Endothelial cell (in vitro differentiated cells): ENCODE measurements at places on chromosomes 7 and 10. TPM values are rescaled to one million over a fixed set of nuclear protein-coding genes. Genes with fewer than 3 reads are reported as not detected.

DNA sequence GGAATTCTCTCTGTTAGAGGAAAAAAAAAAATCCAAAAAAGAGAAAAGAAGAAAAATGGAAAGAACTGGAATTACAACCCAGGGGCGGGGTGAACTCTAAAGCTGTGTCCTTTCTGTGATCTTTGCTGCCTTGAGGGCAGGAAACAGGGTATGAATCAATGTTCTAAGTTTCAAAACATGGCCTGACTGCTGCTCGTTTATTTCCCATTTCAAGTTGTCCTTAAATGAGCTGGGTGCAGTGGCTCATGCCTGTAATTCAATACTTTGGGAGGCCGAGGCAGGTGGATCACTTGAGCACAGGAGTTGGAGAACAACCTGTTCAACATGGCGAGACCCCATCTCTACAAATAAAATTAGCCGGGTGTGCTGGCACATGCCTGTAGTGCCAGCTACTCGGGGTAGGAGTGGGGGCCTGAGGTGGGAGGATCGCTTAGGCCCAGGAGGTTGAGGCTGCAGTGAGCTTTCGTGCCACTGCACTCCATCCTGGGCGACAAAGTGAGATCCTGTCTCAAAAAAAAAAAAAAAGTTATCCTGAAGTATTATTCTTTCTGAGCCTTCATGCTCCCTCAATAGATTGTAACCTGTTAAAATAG is 24.7 kb upstream of the TFAM start:
- no peak for DNase-seq

The BAMBI gene
- total RNA-seq = 13.3 TPM

- peak; percentile 13 for DNase-seq
Measured at GRCh38 chr7:105885387-105886111, 9.2 kb upstream of the ATXN7L1 start.

- DNase-seq = no peak
Measured at GRCh38 chr10:127082651-127083050, 113.7 kb downstream of the INSYN2A start.

The OPN4 gene
- total RNA-seq = not detected

DNA sequence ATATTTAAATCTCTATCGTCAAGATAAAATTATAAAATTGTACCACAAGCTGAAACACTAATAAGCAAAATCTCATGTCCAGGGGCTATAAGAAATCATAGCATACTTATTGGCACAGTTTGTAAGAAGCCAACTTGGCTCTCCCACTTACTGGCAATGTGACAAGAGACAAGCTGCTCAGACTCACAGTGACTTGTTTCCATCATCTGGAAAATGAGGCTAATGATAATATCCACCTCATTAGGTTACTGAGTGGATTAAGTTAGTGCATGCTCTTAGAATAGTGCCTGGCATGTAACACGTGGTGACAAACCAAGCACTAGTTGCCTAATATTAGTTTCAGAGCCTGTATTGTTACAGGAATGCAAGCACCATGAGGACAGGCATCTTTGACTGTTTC is 234.4 kb downstream of the GLI3 start:
- DNase-seq = no peak

The ACTR3C gene
- 0.87 TPM for total RNA-seq

DNA sequence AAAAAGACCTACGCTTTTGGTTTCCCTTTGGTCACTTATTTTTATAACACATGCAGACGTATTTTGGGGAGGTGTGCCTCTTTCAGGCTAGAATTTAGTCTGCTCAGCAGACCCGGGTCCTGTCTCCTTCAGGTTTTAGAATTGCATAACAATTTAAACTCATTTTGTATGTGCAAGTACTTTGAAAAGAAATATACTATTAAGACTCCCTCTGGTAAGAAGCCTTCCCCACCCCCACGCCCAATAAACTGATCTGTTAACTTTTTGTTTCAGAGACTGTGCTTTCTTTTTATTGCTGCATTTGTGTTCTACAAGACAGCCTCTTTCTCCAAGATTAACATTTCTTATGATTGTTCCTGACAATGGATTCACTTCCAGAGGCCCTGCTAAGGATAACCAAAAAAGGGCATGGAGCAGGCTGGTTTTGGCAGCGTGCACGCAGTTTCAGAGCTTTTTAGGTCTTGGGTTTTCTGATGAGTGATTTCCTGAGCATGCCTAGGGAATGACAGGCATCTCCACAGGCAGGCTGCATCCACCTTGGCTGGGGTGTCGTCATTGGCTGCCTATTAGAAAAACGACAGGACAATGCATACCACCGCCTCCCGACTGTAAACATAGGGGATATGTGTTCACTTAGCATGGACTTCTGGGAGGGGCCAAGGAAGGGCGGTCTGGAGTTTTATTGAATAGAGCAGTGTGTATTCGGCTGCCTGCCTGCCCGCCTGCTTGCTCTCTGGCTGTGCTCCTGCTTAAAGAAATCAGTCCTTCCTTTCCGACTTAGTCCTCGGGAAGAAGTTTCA is at the start of gene CALD1:
Gene CALD1, plus strand, starts transcription at position 694 of the 800 bp plus-strand sequence. CDS start 88,100 bp downstream, outside the sequence.
- DNase-seq = peak; percentile 80

The PLXNA4 gene
- total RNA-seq = 3.5 TPM

DNA sequence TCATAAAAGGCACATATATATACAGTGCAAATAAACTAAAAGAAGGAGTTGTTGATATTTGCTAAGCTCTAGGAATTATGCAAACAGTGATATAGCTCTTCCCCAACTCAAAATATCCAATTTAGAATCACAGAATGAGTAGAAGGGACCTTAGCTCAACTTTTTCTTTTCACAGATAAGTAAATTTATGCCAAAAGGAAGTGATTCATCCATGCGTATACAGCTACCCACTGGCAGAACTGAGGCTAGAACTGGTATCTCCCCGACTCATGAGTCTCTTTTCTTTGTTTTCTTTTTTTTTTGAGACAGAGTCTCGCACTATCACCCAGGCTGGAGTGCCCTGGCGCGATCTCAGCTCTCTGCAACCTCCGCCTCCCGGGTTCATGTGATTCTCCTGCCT is 54.2 kb upstream of the SVIL start:
- DNase-seq = no peak

The EVX1 gene
- total RNA-seq = 0.51 TPM

GRCh38 chr7:82517050-82517449 is 73.5 kb upstream of the CACNA2D1 start:
- no peak for DNase-seq

The MINPP1 gene
- total RNA-seq = 39.5 TPM

DNA sequence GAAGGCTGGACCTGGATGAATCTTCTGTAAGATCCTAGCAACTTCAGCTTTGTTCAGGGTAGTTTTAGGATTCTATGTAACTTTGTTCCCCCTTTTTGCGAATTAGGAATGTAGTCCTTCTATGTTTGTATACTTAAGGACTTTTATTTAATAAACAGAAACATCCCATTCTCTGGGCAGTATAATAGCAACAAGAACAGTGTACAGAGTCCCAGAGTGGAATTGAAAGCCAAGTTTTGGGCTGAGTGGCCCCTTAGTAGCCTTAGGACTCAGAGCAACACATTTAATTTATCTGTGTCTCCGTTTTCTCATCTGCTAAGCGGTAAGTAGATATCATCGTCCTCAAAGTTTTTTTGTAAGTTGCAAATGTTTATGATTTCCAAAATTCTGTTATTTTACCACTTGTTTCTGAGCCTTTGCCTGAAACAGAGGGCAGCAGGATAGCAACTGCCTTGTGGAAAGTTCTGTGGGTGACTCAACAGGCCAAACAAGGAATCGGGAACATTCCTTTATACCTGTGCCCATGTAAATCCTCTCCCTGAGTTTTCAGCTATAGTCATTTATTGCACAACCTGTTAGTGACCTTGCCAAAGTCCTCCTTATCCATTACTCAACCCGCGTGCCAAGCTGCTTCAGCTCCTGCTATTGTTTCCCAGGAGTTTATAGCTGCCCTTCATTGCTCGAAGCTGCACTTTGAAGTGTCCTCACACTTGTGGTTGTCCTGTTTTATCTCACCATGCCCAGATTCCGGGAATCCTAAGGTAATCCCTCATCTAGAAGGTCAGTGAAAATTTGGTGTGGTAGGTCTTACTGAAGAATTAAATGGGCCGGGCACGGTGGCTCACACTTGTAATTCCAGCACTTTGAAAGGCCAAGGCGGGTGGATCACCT is 199.1 kb upstream of the AHR start:
- no peak for DNase-seq

GRCh38 chr10:78875932-78876331 is 192.8 kb upstream of the ZMIZ1 start:
- DNase-seq = no peak

The DUS4L gene
- 10.0 TPM for total RNA-seq

DNA sequence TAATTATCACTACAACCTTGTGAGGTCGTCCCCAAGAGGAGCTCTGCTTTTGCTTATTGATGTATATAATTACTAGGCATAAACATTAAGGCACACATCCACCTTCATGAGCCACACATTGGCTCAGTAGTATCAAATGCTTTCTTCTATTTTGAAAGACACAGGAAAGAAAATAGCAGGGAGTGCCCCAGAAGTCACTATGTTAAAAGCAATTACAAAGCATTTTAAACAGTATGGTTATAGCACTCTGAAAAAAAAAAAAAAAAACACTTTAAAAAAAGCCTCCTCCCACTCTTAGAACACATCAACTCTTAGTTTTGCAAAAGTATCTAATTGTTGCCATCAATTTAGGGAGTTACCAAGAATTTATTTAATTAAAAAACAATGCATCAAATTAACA is 474.2 kb downstream of the PARD3 start:
- DNase-seq = no peak

GRCh38 chr7:48274662-48275061 is 103.4 kb downstream of the ABCA13 start:
- DNase-seq = no peak

The ERVW-1 gene
- not detected for total RNA-seq

The NKX2-3 gene
- 0.82 TPM for total RNA-seq

DNA sequence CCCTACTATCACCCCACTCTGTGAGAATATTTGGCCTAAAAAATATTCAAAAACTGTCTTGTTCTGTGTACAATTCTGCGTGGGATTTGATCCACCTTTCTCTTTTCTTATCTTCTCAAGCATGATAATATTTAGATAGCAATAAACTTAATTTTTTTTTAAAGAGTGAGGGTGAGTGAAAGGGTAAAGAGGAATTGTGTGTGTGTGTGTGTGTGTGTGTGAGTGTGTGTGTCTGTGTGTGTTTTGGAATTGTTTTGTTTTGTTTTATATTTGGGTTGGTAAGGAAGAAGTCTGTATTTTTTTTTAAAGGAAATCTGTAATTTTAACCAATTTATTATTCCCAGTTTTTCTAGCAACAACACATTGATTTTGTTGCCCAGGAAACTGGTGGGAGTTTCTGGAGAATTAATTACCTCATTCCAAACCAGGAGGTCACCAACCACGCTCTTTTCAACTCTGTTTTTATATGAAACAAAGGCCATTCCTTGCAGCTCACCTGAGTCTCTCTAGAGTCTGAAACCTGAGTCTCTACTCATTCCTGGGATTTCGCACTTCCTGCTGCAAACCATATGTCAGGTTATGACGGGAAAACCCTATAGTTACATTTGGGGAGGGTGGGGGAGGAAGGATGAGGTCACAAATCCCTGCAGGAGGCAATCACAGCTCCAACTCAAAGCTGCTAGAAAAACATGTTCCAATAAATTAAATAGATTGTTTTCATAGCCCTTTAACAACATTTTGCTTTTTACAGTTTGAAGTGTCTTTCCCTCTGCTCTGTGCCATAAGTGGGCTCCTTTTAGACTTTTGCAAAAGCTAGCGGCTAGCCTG is 38.1 kb upstream of the XPNPEP1 start:
- no peak for DNase-seq

GRCh38 chr7:711922-712380 is 14.5 kb upstream of the DNAAF5 start:
- no peak for DNase-seq

DNA sequence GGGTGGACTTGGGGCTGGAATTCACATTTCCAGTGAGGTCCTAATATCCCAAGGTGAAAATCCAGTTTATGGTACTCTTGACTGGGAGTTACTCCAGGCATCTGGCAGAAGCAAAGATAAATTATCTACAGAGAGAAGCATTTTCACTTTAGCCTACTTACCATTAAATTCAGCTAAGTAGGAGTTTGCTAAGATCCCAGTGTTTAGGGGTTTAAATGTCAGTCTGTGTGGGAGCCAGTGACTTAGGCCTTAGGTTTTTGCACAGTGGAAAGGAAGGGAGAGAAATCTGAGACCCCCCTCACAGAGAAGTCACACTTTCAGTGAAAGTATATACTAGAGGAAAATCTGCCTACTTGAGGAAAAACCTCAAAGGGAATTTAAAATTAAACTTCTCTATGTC is 134.2 kb downstream of the IQUB start:
- DNase-seq = no peak

DNA sequence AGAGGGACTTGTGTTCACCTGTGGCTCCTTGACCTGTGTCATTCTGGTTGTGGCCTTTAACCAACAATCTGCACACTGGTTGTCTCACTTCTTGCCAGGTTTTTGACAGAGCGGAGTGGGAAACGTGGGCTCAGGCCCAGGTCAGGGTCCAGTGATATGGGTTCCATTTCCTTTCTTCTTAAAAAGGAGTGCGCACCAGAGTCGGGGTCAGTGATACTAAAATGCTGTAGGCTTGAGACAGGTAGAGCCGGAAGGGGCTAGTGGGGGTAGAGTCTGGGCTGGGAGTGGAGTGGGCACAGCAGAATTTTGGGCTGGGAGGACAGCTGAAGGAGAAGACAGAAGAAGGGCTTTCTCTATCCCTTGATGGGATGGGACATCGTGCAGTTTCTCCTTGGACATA is 61.2 kb downstream of the SH2D4B start:
- no peak for DNase-seq

DNA sequence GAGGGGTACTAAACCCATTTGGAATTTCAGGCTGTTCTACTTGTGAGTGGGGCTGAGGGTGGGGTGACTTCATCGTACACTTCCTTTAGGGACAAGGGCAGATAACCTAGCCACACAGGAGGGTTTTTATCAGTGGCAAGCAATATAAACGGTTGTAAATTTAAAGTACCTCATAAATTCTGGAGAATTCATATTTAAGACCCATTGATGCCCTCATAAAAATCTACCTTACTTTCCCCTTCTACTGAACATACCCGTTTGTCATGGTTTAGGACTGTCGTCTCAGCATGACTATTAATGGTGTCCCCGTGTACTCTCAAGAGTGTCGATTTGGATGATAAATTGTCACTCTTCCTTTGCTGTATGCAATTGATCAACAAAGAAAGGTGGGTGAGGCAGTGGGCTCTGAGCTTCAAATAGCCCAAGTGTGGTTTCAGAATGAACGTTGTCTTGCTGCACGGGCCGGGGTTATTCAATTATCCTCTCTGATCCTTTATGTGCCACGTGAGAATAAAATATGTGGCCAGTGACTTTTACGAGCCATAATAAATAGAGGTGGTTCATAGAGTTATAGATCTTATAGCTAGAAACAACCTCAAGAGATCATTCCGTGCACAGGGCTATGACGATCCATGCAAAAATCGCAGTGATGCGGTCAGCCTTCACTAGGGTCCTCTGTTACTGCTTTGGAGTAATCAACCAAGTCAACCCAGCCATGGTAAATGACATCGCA is 82.2 kb downstream of the FAM107B start:
- no peak for DNase-seq

GRCh38 chr10:22247636-22248035 is 29.8 kb upstream of the EBLN1 start:
- no peak for DNase-seq

GRCh38 chr7:122046402-122046801 is 97.6 kb downstream of the AASS start:
- DNase-seq = no peak

GRCh38 chr10:124550293-124551034 is 88.8 kb downstream of the LHPP start:
- no peak for DNase-seq
